ENCODE measurements at places on chromosomes 7 and 10.

GRCh38 chr7:94154858-94155257 is 150.7 kb upstream of the BET1 start:
- no peak for DNase-seq

GRCh38 chr7:149824301-149824741 is 13.9 kb upstream of the ZNF862 start:
- DNase-seq: no peak

- no peak for DNase-seq
These were observed 139.3 kb upstream of the KLF6 start for GRCh38 chr10:3924344-3924743.

DNA sequence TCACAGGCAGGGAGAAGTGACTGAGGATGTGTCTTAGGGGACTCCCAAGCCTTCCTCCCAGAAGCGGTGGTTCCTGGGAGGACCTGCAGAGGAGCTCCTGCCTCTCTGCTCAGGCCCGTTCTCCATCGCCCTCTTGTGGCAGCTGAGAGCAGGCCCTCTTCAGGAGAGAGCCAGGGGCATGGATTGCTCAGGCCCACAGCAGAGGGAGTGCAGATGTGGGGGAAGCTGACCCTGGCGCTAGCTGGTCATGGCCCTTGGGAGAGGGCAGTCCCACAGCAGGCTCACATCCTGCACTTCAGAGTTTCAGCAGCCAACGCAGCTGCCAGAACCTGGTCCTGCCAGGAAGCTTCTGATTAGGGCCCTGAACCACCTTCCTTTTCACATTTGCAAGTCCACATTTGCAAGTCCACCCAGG is 94.8 kb upstream of the TARP start:
- DNase-seq: peak; percentile 78

- no peak for DNase-seq
These were observed 84.0 kb upstream of the BTBD16 start for GRCh38 chr10:122186816-122187810.

DNA sequence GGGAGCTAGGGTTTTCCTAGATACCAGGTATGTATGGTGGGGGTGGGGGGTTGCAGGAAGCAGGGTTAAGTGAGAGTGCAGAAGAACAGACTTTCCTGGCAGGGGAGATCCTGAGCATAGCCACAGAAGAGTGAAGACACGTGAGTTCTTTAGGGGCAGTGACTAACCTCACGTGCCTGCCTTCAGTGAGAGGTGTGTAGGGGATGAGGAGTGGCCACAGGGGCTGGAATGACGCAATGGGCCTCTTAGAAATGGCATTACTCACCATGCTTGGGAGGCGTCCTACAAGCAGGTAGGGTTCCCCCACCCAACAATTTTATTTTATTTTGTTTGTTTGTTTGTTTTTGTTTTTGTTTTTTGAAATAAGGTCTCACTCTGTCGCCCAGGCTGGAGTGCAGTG is 698.6 kb upstream of the NRP1 start:
- no peak for DNase-seq

DNA sequence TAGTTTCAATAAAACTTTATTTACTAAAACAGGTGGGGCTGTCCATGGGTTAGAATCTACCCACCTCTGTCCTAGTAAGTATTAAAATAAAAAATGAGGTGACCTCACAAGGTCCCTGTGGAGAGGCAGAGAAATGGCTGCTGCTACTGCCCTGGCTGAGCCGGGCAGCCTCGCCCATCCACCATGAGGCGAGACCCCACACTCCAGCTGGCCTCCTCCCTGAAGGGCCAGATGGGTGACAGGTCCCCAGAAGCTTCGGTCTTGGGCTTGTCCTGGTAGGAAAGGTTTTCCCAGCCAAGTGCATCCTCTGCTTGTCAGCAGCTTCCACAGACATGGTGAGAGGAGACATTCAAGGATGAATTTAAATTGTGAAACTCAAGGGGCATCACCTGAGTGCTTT is 565.8 kb downstream of the PTPRN2 start:
- DNase-seq: no peak
